ENCODE measurements at places on chromosomes 3 and 15.
A peak's percentile ranks its signal among the peaks of the same experiment; 100 is the strongest.

GRCh38 chr3:89847955-89848354 lies 740.5 kb downstream of the EPHA3 start:
- no peak for DNase-seq

DNA sequence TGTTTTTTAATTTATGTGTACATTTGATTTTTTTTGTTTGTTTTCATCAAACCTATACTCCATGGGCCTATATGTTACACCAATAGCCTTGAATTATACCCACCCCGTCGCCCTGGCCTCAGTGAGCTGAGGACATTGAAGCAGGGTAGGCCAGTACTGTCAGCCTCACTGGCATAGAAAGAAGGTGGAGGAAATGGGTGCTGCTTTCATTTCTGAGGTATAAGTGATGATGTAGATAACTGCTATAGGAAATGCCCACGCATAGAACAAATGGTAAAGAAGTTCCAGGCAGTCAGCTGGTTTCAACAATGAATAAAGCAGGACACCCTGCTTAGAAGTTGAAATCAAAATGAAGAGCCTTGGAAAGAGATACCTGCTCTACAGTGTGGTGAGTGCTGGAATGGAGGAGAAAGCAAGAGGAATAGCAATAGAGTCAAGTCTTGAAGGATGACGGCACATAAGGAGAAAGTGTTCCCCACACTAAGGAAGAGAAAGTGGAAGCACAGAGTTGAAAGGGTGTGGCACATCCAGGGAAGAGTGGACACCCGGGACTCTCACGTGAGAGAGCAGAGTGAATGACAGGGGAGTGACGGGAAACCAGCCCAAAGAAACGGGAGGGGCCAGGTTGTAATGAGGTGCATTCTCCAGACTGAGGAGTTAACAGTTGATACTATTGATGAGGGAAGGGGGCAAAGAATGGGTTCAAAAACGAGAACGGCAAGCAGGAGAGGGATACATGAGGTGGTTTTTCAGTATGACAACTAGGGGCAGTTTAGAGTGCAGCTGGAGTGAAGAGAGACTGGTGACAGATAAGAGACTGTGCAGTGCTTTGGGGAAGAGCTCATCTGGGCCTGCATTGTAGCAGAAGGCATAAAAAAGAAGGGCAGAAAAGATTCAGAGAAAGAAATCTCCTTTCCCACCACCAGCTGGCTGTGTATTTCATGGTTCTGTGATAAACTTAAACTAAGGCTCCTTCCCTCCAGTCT lies 70.5 kb downstream of the KLHL25 start:
- peak; percentile 52 for DNase-seq

DNA sequence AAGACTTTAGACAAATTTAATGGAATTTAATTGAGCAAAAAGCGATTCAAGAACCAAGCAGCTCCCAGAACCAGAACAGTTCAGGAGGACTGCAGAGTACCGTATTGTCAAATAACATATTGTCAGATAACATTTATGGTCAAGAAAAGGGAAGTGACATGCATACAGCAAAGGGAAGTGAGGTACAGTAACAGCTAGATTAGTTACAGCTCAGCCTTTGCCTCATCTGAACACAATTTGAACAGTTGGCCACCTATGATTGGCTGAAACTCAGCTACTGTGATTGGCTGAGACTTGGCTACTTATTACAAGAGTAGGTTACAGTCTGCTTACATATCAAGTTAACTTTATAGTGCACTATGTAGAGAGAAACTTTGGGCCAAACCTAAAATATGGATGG lies 21.9 kb downstream of the ZFAND6 start:
- DNase-seq, result no peak

DNA sequence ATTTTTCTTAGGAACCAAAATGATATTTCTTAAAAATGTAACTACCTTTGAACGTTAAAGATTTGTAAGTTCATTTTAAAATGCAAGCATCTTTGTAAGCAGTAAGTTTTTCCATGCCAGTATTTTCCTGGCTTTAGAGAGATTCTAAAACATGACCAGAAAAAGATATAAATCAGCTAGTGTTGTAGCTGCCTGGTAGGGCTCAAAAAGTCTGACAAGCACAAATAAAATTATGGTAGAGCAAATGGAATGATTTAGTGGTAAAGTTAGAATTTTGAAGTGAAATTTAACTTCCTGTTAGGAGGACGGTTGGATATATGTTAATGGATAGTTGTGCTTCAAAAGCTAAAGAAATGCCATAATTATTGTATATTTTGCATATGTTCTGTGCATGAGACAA lies 29.7 kb downstream of the GABRR3 start:
- no peak for DNase-seq

- no peak for DNase-seq
Observed at GRCh38 chr3:174253940-174254339, 605.2 kb upstream of the NAALADL2 start.

DNA sequence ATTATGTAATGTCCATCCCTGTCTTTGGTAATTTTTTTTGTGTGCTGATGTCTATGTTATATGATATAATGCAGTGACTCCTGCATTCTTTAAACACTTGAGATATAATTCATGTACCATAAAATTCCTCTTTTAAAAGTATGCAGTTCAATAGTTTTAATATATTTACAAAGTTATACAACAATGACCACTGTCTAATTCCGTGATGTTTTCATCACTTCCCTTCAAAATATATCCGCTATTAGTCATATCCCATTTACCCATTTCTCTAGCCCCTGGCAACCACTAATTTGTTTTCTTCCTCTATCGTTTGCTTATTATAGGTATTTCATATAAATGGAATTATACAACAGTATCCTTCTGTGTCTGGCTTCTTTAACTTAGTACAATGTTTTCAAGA lies 64.9 kb upstream of the SUCLG2 start:
- no peak for DNase-seq

DNA sequence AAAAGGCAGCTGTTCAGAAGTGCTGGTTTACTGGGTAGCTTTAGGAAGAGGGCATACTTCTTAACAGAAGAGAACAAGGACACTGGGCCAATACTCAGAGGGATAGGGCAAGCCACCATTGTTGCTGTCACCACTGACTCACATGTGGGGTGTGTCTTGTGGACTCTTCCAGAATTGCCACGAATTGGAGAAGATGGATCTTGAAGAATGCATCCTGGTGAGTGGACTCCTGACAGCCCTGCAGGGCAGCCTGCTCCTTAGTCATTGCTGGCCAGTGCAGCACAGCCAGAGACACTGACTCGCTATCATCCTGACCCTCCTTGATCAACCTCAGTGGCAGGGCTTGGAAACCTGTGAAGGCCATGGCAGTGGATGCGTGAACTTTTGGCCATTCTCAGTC lies 62.3 kb downstream of the UBP1 start:
- no peak for DNase-seq

DNA sequence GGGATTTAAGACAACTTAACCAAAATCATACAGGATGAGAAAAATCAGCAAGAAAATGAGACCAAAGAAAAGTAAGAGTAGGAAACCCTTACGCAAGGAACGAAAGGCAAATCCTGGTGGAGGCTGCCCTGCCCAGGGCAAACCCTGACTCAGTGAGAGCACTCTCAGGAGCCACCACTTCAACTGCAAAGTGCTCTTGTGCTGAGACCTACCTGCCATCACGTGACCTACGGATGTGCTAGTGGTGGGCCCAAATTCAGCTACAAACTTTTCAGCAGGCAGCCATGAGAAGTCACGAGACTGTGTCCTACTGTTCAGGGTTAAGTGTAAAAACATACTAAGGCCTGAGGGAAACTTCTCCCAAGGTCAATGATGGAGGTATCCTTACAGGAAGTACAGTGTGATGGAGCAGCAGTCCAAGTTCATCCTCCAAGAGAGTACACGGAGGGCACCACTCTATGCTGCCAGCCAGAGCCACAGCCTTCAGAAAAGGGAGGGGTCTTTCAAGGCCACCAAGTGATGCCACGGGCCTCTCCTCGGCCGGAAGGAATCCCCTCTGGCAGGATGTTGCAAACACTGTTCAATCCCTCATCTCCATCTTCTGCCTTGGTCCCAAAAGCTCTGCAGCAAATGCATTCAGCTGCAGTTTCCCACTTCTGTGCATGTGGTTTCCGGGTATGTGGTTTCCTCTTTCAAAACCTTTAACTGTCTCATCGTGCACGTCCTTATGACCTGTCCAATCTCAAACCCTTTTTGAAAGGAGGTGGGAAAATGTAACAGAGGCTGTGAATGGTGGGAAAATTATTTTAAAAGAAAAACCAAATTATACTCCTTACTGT lies 9.5 kb downstream of the CHSY1 start:
- peak; percentile 88 for DNase-seq

DNA sequence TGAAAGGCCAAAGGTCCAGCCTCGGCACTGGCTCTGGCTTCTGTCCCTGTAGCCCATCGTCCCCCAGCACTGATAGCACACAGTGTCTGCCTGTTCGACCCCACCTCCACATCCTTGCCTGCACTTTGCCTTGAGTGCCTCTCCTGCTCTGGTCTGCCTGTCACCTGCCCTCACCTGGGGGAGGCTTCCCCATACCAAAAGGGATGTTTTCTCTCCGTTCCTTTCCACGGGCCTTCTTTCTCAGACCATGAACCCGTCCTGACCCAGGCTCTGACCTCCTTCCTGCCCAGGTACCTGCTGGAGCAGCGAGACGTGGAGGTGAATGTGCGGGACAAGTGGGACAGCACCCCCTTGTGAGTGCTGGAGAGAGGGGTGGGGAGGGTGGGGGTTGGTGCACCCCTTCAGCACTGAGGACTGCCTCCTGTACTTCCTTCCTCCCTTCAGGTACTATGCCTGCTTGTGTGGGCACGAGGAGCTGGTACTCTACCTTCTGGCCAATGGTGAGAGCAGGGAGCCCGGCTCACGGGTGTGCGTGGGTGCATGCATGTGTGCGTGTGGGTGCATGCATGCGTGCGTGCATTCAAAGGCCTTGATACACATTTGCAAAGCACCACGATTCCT lies 1.5 kb downstream of the ABTB1 start:
- no peak for DNase-seq

DNA sequence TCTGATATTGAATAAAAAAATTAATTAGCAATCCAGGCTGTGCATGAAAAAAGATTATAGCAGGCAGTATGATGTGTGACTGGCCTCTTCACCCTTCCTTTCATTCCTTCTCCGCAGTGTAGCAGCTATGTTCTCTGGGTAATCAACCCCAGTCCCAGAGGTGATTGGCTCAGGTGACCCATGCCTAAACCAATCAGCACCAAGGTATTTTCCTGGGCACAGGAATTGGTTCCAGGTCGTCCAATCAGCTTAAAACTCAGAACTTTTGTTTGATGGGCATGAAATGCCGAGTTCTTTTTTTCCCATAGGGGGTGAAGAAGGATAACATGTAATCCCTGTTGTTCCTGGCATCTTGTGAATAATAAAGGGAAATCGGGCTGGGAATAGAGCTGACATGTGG lies 5.8 kb upstream of the BNC1 start:
- no peak for DNase-seq

- no peak for DNase-seq
Observed at GRCh38 chr3:30608598-30608947, 2.2 kb downstream of the TGFBR2 start.

DNA sequence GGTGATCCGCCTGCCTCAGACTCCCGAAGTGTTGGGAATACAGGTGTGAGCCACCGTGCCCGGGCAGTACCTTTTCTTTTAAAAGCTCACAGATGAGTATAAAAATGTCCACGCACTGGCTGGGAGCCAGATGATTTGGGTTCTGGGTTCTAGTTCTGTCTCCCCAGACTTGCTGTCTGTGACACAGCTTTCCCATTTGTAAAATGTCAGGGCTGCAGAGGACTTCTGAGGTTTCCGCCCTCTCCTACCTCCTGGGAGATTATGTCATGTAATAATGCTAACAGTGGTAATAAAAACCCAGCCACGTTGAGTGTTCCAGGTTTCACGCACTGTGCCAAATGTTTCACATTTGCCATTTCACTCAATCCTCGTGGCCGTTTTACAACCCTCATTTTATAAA lies 1.3 kb upstream of the PPP4R2 start:
- no peak for DNase-seq

DNA sequence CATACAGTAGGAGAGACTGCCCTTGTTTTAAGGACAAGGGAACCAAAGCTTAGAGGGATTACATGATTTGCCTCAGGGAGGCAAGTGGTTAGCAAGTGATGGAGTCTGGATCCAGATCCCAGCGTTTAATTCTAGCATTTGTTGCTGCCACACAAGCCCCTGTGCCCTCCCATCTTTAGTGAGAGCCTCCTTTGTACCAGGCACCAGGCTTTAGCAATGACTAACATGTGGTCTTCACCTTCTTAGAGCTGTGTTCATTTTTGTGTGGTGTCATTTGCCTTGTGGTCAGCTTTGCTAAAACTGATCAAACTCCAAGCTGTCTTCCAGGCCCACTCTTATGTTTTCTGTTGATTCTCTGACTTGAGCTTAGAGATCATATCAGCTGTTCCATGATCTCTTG lies 290.5 kb downstream of the RPLP1 start:
- peak; percentile 52 for DNase-seq

DNA sequence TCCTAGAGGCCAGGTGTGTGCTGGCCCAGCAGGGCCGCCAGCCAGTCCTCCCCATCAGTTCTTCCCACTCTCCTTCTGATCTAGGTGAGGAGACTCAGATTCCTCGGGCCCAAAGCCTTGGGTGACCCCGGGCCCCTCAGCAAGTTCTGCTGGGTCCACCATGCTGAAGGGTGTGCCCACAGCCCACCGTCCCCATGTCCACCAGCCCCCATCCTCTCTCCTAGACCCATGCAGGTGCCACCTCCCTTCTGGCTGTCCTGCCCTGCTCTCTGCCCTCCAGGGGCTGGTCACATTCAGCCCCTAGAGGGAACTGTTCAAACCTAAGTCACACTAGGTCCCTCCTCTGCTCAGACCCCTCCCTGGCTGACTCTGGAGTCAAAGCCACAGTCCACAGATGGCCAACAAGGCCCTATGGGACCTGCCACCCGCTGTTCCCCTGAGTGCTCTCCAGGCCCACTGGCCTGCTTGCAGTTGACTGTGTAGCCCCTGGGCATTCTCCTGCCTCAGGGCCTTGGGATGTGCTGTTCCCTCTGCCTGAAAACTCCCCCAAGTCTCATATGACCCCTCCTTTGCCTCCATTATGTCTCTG lies 878 bp upstream of the TLR9 start:
- no peak for DNase-seq

GRCh38 chr3:187024536-187025226 lies 94.4 kb downstream of the ST6GAL1 start:
- DNase-seq, result no peak

DNA sequence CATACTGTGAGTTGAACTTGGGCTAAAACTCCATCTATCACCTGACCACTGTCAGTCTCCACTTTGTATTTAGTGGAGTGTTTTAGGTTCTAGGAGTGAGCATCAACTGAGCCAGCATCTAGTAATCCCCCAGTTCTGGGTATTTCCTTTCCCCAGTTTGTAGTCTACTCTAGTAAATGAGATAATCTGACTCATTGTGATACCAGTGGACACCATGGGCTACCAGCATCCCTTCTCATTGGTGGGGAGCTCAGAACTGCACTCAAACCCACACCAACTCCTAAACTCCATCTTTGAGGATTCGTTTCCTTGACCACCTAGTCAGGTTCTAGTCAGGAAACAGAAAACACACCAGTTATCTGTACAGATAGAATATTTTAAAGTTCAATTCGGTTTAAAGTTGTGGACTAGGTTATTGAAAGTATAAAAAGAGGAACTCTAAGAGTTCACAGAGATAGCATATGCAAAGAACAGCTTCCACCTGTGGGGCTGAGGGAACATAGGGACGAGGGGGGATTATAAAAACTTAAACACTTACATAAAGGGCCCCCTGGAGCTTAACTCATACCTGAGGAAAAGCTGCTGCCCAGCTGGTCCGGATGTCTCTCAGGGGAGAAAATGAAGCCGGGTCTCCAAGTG lies 36.0 kb downstream of the LEO1 start:
- peak; percentile 50 for DNase-seq
